GM12891 (cell line): ENCODE measurements at places on chromosomes 6 and 20.

DNA sequence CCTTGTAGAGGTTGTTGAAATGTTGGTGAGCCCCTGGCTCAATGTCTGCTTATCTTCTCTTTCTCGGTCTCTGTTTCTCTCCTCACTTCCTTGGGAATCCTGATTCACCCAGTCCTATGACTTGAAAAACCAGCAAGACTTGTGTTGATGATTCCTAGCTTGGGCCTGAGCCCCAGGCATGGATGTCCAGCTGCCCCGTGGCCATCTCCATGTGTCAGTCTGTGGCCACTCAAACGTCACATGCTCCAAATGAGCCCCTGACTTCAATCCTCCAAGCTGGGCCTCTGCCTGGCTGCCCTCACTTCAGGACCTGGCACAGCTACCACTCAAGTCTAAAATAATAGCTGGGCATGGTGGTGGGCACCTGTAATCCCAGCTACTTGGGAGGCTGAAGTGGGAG is 81.0 kb downstream of the SRC start:
- DNase-seq, result no peak

DNA sequence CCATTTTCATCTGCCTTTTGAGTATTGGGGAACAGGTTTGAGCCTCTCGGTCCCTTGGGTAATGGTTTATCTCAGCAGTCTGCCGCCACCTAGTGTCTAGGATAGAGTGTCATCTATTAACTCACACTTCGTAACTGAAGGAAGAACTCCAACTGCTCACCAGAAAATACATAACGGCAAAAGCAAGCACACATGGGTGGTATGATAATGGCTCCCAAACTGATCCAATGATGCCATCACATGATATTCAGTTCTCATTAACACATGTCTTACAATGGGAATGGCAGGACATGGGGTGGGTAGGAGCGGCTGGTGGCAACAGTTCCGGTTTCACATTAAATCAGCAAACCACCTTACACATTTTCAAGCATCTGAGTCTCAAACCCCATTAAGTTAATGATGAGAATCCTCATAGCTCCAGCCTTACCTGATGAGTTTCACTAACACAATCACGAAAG is 110.7 kb upstream of the PHACTR1 start:
- no peak for DNase-seq

DNA sequence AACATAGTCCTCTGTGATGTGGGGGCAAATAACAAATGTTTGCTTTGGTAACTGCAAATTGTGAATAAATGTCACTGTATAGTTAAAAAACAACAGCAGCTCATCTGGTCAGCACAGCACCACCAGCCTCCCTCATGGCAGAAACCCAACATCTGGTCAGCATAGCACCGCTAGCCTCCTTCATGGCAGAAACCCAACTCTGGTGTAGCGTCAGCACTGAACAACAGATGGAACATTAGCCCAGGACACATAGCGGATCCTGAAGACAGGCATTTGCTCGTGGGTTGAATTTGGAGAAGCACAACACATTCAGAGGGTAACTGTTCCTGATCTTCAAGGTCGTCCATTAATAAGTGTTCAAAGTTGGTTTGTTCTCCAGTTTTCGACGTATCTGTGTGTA is 265.9 kb downstream of the DLL1 start:
- no peak for DNase-seq

- no peak for DNase-seq
Observed at GRCh38 chr6:109453156-109453555, 2.4 kb downstream of the MICAL1 start.

DNA sequence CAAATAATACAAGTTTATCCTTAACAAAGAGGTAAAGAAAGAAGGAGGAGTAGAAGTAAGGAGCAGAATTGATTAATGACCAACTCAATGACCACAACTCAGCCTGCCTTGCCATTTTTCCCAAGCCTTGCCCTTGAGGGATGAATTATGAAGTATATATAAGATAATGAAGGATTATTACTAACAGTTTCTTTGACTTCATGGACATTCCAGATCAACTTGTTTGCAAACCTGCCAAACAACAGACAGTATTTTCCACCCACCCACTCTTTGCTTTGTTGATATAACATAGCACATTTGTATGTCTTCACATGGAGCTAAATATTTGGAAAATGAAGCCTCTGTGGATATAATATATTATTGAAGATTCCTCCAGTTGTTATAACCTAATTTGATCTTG is 9.9 kb upstream of the C6orf141 start:
- no peak for DNase-seq

- DNase-seq, result no peak
Observed at GRCh38 chr6:10837009-10837621, 1.2 kb downstream of the MAK start.

- no peak for DNase-seq
Observed at GRCh38 chr6:85569323-85569722, 24.3 kb downstream of the SNX14 start.

GRCh38 chr6:138769102-138769676 is 4.4 kb upstream of the CCDC28A start:
- DNase-seq, result no peak

- no peak for DNase-seq
Observed at GRCh38 chr20:58144096-58144495, 84.4 kb downstream of the ANKRD60 start.

DNA sequence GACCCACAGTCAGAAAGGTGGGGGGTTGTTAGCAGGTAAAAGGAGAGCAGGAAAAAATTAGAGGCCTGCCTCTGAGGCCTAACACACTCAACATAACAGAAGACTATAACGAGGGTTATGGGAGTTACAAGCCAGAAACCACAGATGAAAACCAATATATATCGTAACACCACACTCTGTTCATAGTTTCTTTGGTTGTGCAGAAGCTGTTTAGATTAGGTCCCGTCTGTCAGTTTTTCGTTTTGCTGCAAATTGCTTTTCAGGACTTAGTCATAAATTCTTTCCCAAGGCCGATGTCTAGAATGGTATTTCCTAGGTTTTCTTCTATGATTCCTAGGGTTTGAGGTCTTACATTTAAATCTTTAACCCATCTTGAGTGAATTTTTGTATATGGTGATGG is 3.7 kb upstream of the MAP3K5 start:
- no peak for DNase-seq

- no peak for DNase-seq
Observed at GRCh38 chr20:35312318-35312717, 20.1 kb upstream of the FAM83C start.

DNA sequence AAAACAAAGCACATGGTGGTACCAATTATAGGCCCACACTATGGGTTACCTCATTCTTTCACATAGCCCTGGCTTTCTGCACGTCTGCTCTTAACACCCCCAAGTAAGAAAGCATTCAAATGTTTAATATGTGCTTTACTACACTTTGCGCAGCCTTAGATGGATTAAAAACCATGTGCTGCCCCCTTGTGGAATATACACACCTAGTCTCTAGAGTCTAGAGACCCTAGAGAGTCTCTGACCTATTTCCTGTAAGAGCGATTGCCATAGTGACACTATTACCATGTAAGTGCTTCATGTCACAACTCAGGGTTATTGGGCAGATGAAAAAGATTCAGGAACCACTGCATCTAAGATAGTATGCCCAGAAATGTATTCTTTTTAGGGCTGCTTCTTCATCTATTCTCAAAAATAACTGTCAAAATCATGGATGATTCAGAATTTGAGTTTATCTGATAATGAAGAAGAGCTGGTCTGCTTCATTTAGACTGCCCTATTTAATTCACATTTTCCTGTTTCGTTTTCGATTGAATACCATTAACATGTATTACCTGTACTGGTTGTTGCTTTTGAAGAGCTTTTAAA is 186.3 kb downstream of the ADGB start:
- DNase-seq, result no peak

GRCh38 chr20:46269372-46269771 is 38.9 kb downstream of the CDH22 start:
- no peak for DNase-seq

- DNase-seq, result no peak
Observed at GRCh38 chr20:49283703-49284625, 6.1 kb upstream of the ZNFX1 start.

- DNase-seq, result no peak
Observed at GRCh38 chr6:13396241-13396792, 68.0 kb upstream of the TBC1D7 start.

DNA sequence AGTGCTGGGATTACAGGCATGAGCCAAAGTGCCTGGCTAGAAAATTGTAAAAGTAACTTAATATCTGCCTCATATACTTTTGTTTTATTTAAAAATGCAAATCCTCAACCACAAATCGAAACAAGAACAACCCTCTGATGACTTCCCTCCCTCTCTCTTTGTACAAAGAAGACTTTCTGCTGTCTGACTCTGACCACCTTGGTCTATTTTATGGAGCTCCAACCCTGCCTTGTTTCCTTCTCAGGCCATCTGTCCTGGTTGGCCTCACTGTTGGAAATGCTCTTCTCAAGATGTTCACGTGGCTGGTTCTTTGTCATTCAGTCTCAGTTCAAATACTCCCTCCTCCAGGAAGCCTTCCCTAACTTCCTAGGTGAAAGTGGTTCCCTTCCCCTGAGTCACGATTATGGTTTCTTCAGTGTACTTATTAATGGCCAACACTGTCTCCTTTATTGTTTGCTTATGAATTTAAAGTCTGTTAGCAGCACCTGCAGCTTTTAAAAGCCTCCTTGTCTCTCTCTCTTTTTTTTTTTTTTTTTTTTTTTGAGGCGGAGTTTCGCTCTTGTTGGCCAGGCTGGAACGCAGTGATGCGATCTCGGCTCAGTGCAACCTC is 151.5 kb upstream of the SALL4 start:
- no peak for DNase-seq

DNA sequence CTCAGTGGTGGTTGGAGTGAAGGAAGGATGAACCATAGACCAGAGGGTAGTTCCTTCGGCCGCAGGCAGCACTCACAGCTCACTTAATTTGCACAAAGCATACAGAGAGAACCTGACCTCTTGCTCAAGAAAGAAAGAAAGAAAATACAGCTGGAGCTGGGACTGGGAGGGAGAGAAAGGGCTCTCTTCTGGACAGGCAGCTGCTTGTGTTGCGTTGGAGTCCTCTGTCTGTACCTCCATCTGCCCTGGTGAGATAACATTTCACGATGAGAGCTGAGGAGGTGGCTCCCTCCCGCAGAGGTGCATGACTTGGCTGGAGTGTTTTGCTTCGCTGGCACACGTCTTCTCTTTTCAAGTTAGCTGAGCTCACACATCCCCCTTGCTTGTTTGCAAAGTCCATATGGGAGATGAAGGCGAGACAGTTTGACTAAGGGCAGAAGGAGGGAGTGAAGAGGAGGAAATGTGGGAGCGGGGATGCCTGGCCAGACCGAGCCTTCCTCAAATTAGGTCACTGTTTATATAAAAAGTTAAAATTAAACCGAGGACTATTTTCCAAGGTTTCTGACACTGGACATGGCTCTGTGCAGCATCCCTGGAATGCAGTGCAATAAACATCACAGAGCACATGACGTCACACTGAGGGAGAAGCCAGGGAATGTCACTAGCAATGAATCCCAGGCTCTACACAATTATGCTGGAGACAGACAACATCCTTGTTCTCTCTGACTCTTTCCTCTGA is 359.4 kb downstream of the CD83 start:
- DNase-seq, result no peak

GRCh38 chr20:14879839-14880238 is 542.4 kb upstream of the FLRT3 start:
- DNase-seq, result no peak

DNA sequence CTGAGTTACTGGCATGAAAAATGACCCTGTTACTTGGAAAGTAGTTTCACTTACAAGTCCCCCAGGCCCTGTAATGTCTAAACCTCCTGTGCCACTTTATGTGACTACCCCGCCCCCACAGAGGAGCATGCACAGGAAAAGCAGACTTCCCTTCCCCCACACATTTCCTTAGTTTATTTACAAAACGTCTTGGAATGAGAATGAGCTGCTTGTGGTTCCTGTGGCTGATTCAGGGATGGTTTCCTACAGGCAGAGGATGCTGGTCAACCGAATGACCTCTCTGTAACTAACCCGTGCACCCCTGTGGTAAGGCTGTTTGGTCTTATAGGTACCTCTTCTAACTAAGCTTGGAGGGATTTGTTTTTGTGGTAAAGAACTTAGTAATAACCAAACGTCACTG is 28.5 kb downstream of the RSPO3 start:
- no peak for DNase-seq

- no peak for DNase-seq
Observed at GRCh38 chr6:37176268-37177076, 6.5 kb downstream of the PIM1 start.

DNA sequence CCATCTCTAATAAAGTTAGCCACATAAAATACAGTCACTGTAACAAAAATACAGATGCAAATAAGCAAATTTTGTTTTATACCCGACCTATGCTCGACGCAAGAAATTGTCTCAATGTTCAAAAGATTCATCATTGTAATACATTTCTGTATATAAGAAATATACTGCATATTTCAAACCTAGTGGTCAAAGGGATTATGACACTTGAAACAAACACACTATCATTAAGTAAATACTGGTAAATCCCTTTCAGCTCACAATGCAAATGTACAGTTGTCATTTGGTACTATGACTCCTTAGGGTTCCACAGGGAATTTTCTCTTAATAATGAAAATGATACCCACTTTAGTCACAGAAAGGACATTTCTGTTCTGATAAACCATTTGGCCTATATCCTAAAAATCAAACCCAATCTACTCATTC is 2.2 kb downstream of the HIVEP2 start:
- DNase-seq, result no peak

- no peak for DNase-seq
Observed at GRCh38 chr20:11387189-11387754, 530.4 kb upstream of the BTBD3 start.

DNA sequence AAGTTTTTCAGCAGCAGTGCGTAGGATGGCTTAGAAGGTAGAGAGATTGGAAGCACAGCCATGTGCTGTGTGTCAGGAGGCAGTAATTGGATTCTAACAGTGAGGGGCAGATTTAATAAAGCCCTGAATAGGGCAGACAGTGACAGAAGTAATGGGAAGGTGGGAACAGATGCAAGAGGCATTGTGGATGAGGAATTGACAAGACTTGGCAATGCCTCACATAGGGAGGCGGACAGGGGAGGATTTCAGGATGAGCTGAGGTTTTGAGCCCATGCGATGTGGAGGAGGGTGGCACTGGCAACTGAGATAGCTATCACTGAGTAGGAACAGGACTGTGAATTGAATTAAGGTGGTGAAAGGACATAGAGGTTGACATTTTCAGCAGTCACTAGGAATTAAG is 262.2 kb upstream of the FLRT3 start:
- no peak for DNase-seq

DNA sequence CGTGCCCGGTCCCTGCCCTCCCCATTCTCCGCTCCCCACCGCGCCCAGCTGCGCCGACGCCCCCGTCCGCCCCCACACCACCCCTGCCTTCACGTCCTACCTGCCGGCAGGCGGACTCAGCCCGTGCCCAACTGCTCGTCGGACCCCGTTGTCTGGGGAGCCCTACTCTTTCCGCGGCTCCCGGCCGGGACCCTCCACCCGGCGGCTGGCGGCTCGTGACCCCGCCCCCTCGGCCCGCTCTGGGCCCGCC is at the start of gene SERAC1:
TSS of gene SERAC1 (minus strand) at position 223 of the 250 bp plus-strand sequence. CDS start 9,899 bp downstream, outside the sequence.
- DNase-seq, result no peak
